ENCODE measurements at places on chromosomes 4 and X.

DNA sequence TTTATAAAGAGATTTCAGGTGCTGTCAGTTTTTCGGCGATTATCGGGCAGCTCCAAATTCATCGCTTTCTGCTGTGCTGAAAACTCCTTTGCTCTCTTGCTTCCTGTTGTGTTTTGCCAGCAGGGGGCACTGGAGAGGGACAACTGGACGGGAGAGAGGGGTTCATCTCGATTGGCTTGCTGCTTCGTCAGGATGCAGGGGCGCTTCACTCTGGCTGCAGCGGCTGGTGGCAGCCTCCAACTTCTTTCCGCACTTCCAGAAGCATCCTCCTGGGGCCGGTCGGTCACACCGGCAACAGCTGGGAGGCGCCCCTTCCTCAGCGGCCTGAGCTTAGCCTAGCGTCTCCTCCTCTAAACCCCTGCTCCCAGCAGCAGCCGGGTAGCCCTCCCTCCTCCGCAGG lies 29.5 kb downstream of the MSL3 start:
- DNase-seq = peak; percentile 76

- no peak for DNase-seq
Observed at GRCh38 chrX:12567857-12568256, 223.4 kb upstream of the PRPS2 start.

DNA sequence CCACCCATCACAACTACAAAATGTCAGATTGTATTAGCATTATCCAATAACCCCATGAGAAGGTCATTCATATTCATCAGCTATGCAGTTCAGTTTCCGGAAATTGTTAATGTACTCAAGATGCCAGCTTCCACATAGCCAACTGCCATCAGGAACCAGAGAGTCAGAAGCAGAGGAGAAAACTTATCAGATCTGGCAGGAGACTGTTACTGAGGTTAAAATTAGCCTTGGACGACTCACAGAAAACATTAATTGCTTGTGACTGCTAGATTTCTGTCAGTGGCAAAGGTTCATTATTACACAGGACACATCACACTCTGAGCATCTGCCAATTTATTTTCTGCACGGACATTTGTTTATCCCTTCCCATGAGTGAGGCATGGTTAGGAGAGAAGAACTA lies 352.8 kb downstream of the DHRSX start:
- DNase-seq = no peak

GRCh38 chr4:32251126-32251525 lies 1531.0 kb downstream of the PCDH7 start:
- no peak for DNase-seq

GRCh38 chr4:77815636-77816035 lies 3.5 kb downstream of the CNOT6L start:
- DNase-seq = no peak

Measured in nucleus accumbens (tissue), 56 donors.